ENCODE measurements at places on chromosomes 7 and 10.

DNA sequence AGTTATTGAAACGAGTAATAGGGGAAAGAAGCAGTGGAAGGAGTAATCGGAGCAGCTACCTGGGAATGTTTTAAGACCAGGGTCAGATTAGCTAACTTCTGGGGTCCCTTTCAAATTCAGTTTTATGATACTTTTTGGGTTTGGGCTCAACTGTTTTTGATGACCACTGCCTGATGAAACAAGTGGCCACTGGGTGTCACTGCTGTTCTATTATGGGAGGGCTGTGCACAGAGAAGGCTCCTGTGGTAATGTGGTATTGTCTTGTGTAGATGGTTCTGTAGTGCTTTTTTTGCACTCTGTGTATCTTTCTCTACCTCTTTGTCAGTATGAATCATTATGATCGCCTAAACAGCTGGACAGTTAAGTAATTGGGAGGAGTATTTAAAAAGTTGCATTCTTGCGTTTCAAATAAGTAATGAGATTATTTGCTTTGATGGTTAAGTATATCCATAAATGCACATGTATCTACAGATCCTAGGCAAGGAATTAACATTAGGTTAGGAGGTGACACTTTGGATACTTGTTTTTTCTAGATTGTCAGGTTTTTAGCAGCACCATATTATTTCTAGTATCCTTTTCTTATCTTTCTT is 128.4 kb downstream of the ABCA13 start:
- DNase-seq, result peak; percentile 58

DNA sequence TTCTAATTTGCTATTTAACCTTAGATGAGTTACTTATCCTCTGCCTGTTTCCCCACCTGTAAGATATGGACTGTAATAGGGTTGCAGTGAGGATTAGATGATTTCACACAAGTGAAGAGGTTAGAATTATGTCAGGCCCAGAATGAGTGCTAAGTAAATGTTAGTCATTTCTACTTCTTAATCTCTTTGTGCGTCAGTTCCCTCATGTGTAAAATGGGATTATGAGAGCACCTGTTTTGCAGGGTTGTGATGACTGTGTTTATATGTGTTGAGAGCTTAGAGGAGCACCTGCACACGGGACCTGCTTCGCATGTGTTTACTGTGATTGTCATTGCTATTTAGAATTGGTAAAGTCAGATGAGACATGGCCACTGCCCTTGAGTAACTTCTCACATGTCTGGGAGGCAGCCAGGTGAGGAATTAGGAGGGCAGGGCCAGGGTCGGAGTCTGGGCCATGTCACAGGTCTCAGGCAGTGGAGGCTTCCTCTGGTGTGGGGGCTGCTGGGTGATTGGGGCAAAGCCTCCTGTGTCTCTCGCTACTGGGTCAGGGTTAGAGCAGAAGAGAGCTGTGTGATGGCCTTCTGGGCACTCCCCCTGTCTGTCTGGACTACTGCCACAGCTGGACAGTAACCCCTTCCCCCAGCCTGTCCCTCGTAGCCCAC is 106.7 kb downstream of the WDFY4 start:
- DNase-seq, result no peak

DNA sequence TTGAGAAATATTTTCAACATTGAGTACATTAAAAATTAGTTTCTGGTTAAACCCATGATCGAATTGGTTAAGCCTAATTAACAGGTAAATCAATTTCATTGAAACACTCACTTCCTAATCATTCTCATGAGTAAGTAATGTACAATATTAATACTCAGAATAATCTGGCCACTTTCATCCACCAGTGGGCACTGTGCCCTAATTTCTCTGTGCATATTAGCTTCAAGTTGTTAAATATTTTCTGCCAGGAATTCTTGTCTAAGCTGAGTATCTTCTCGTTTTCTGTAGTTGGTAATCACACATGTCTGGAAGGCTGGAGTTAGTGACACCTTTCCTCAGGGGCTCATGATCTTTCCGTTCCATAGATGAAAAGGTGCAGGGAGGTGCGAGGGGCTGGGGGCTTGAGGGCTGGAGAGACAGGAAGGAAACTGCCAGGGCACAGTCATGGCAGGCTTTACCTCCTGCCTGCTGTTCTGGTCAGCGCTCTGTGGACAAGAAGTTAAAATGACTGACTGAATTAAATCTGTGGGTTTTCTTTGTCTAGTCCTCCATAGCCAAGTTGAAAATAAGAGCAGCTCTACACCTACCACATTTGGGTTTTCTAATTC is 71.9 kb downstream of the WIPF3 start:
- DNase-seq, result no peak

- no peak for DNase-seq
These were observed 340.2 kb downstream of the KCNMA1 start for GRCh38 chr10:77297393-77297739.

- no peak for DNase-seq
These were observed 556.5 kb upstream of the LRRN3 start for GRCh38 chr7:110534241-110534931.

- no peak for DNase-seq
These were observed 78.4 kb downstream of the XRCC2 start for GRCh38 chr7:152597507-152597906.

DNA sequence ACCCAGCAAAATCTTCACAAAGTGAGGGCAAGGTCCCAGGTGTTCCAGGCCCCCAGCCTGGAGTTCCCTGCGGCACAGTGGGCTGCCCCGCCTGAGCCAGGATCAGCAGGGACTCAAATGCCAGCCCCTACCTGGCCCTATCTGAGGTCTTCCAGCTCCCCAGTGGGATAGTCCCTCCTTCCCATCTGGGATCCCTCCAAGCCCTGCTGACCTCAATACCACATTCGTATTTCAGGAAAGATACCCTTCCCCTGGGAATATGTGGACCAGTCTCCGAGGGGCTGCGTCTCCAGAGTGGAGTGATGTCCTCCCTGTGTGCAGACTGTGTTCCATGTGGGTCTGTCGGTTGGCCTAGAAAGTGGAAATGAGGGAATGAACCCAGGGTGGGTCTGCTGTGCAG is 40.9 kb downstream of the ELFN1 start:
- DNase-seq, result peak; percentile 1

DNA sequence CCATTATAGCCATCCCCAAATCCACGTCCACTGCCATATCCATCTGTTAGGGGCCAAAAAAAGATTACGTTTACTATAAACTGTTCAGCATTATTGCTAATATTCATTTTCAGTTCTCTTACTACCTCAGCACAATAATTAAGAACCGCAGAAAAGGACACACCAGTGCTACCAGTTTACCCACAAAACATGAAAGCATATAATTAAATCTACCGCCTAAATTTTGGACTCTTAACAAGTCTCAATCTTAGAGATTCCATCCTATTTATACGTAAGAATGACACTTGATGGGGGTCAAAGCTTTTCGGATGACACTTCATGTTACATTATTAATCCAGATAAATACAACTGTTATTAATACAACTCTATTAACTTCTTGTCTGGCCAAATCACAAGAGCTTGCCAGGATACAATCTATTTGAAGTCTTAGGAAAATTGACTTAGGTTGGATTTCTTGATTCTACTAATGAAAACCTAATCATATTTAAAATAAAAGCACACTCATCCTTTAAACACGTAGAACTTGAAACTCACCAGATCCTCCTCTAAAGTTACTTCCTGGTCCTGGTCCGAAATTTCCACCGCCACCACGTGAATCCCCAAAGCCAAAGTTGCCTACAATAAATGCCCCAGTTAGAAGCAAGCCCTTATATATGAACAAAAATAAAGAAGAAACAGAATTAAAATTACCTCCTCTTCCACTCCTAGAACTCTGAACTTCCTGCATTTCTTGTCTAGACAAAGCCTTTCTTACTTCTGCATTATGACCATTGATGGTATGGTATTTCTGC is 4.5 kb downstream of the HNRNPA2B1 start:
- no peak for DNase-seq

- DNase-seq, result peak; percentile 52
These were observed 777 bp downstream of the BICC1 start for GRCh38 chr10:58513188-58514110.

DNA sequence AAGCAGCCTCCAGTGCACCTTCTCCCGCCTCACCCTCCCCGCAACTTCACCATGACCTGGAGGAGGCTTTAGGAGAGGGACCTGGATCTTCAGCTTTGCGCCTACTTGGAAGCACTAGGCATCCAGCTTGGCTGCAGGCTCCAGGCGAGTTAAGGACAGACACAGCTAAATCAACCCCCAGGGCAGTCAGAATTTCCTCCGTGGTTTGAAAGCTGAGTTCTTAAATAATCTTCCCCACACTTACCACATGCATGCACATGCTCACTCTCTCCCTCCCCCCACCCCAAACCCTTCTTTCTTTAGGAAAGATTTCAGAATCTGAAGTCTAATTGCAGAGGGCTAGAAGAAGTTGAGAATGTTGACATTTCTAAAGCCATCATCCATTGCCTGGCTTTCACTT is 36.7 kb upstream of the LRRC4 start:
- DNase-seq, result no peak

DNA sequence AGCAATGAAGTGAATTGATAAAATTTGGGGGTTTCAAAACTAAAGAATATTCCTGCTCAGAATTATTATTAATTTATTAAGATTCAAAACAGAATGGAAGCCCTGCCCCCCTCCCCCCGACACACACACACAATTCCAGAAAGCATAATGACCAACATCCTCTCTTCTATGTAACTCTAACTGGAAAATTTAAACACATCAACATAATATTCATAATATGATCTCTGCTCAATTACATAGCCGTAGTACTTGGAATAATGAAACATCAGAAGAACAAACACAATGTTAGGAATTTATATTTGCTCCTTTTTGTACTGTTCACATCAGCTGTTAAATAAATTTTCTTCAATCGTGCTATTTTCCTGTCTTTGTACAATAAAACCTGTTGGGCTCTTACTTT is 20.8 kb downstream of the PCLO start:
- DNase-seq, result no peak

DNA sequence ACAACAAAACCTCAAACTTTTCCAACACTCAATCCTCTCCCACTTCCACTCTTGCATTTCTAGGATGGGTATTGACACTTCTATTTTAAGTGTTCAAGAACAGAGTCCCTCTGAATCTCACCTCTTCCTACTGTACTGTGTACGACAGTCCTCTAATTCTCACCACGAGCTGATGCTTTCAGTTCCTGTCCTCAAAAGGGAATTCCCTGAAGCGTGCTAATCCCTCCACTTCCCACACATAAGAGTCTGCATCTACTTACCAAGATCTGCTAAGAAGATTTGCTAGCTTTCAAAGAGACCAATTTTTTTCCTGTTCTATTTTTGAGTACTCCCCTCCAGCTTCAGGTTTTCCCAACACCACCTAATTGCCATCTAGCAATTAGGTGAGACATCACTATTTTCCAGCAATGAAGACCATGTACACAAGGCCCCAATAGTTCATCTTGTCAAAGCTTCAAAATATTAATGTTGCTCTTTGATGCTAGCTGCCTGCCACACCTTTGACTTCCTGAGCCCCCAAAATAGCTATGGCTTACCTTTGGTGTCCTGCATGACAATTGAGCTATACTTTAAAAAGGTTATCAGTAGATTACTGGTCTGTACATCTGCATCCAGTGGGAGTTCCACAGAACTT is 54.4 kb downstream of the ARMH3 start:
- DNase-seq, result no peak

GRCh38 chr10:1403508-1404322 is 333.6 kb downstream of the ADARB2 start:
- peak; percentile 79 for DNase-seq

DNA sequence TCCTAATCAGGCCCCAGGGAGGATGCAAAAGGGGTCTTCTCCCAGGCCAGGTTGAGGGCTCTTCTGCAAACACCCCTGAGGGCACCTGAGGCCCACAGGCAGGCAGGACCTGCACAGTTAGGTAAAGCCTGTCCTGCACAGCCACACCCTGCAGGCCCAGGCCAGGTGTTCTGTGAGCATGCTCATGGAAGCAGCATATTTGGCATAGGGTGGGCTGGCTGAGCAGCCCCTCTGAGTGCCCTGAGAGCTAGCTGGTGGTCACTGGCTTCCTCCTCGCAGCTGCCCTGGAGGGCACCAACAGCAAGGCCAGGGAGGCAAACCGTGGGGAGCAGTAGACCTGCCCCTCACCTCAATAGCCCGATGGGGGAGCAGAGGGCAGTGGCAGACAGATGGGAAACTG is 3.7 kb upstream of the RET start:
- no peak for DNase-seq

GRCh38 chr10:7942316-7942715 is 112.2 kb upstream of the GATA3 start:
- DNase-seq, result no peak

DNA sequence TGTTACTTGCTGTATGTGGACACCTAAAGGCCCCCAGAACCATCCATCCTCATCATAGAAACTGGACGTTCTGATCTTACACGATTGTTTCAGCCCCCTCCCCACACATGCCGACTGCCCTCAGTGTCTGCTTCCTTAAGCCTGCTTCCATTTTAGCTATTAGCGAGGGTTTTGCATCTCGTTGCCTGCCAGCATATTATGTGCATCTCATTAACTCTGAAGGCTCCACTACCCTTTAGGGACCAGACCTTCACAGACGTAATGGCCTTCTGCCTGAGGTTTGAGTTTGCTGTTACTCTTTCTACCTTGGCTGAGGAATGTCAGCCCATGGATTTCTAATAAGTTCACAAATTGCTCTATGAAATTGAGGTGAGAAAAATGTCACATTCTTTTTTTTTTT is 53.9 kb upstream of the LRGUK start:
- DNase-seq, result no peak

DNA sequence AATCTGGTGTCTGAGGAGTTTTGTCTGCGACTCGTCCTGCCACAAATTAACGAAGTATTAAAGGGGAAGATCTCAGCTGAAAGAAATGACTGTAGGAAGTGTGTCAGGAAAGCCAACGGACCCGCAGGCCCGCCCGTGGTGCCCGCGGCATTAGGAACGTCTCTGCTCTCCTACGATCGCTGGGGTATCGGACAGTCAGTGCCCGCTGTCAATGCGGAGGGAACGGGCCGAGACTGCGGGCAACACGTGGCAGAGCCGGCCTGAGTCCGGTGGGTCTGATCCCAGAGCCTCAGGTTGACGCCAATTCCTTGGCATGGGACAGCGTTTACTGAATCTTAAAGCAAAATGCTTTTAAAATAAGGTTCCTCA is 128.7 kb downstream of the KBTBD2 start:
- DNase-seq, result no peak

DNA sequence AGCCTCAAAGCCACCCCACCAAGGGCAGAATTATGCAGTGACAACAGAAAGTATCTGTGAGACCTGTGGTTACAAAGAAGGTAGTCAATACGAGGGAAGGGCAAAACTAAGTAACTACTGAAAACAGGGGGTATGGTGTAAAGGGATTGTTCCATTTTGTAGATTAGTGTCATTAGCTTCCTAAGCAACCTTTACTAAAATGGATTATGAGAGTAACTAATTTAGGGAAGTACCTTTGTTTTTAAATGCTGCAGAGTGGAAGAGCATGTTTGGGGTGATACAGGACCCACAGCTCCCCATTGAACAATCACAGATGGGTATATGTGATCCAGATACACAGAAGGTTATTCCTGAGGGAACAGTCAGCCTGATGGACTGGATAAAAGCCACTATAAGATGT is 51.3 kb upstream of the TAC1 start:
- no peak for DNase-seq

DNA sequence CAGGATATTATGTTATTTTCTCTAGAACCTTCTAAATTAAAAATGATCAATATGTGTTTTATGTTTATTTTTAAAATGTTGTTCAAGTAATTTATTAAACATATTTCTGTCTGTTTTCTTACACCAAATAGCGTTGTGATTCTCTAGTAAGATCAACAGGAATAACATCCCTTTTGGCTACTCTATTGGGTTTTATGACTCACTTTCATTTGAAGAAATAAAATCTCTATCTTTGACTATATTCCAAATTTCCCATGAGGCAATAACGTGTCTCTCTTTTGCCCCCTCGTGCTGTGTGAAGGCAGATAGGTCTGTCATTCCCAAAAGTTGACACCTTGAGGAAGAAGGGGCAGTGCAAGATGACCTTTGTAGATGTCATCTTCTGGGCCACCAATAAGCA is 40.9 kb downstream of the ITGA8 start:
- DNase-seq, result no peak

Measured in iPS-NIHi11 (cell line).